T-cell (primary cell): ENCODE measurements at places on chromosomes 6 and 20. TPM values are rescaled to one million over a fixed set of nuclear protein-coding genes. Genes with fewer than 3 reads are reported as not detected.

DNA sequence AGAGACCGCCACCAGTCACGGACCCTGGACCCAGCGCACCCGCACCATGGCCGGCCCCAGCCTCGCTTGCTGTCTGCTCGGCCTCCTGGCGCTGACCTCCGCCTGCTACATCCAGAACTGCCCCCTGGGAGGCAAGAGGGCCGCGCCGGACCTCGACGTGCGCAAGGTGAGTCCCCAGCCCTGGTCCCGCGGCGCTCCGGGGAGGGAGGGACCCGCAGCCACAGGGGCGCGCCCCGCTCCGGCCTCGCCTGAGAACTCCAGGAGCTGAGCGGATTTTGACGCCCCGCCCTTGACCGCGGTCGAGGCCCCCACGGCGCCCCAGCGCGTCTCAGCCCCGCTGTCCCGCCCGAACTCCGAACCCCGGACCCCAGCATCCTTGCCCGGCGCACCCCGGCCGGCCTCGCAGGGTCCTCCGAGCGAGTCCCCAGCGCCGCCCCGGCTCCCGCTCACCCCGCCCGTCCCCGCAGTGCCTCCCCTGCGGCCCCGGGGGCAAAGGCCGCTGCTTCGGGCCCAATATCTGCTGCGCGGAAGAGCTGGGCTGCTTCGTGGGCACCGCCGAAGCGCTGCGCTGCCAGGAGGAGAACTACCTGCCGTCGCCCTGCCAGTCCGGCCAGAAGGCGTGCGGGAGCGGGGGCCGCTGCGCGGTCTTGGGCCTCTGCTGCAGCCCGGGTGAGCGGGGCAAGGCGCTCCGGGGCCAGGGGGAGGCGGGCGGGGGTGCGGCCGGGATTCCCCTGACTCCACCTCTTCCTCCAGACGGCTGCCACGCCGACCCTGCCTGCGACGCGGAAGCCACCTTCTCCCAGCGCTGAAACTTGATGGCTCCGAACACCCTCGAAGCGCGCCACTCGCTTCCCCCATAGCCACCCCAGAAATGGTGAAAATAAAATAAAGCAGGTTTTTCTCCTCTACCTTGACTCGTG is at the start of gene OXT:
Gene OXT, plus strand, starts transcription at position 11 of the 920 bp plus-strand sequence. Its CDS starts 36 bp downstream, at position 47.
- peak within 1 kb of the TSS; percentile 41 for H3K4me3 ChIP-seq
- peaks cover 4% of the 10 kb centered on the region for H3K4me1 ChIP-seq
- no peaks in the 10 kb centered on the region for H3K27me3 ChIP-seq

OR2H2 gene
- total RNA-seq: not detected

GRCh38 chr6:107228754-107229153 is 113.4 kb upstream of the BEND3 start:
- H3K36me3 ChIP-seq: peaks cover 3% of the 10 kb centered on the region
- no peaks in the 10 kb centered on the region for H3K4me1 ChIP-seq
- H3K27me3 ChIP-seq: no peaks in the 10 kb centered on the region
- H3K4me3 ChIP-seq: no peak overlapping the region
- no peak for DNase-seq

CCN2 gene
- total RNA-seq: not detected

MUC22 gene
- not detected for total RNA-seq
